Kidney (tissue), 22 donors: ENCODE measurements at places on chromosomes 6 and 20.

- H3K27ac ChIP-seq, result no peak overlapping the region
- H3K4me1 ChIP-seq, result no peaks in the 10 kb centered on the region
- H3K4me3 ChIP-seq, result no peak overlapping the region
- H3K36me3 ChIP-seq, result no peaks in the 10 kb centered on the region
- DNase-seq, result no peak
Measured at GRCh38 chr6:158828807-158829206, 9.6 kb upstream of the EZR start.

DNA sequence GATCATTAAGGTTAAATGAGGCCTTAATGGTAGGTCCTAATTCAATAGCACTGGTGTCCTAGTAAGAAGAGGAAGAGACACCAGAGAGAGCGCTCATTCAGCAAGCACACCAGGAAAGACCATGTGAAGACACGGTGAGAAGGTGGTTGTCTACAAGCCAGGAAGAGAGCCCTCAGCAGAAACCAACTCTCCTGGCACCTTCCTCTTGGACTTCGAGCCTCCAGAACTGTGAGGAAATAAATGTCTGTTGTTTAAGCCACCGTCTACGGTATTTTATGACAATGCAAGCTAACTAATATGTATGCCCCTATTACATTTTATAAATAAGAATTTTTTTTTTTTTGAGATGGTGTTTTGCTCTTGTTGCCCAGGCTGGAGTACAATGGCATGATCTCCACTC, 59.3 kb downstream of the IL20RA start:
- H3K4me3 ChIP-seq, result no peak overlapping the region
- no peaks in the 10 kb centered on the region for H3K36me3 ChIP-seq
- peaks cover 3% of the 10 kb centered on the region for H3K4me1 ChIP-seq
- H3K27me3 ChIP-seq, result peaks cover under 1% of the 10 kb centered on the region

- H3K27me3 ChIP-seq, result no peaks in the 10 kb centered on the region
- DNase-seq, result no peak
- H3K4me1 ChIP-seq, result no peaks in the 10 kb centered on the region
- H3K4me3 ChIP-seq, result no peak overlapping the region
- no peaks in the 10 kb centered on the region for H3K36me3 ChIP-seq
Measured at GRCh38 chr6:127347178-127347577, 3.8 kb upstream of the ECHDC1 start.

GRCh38 chr6:21764989-21765388, 171.4 kb downstream of the SOX4 start:
- H3K4me3 ChIP-seq, result no peak overlapping the region
- peaks cover 2% of the 10 kb centered on the region for H3K4me1 ChIP-seq
- DNase-seq, result no peak
- no peak overlapping the region for H3K27ac ChIP-seq

GRCh38 chr6:109166673-109167072, 71.4 kb downstream of the CEP57L1 start:
- H3K36me3 ChIP-seq, result no peaks in the 10 kb centered on the region
- H3K4me1 ChIP-seq, result no peaks in the 10 kb centered on the region
- H3K27me3 ChIP-seq, result no peaks in the 10 kb centered on the region
- H3K4me3 ChIP-seq, result no peak overlapping the region

- H3K27me3 ChIP-seq, result no peaks in the 10 kb centered on the region
- H3K4me1 ChIP-seq, result peaks cover 4% of the 10 kb centered on the region
- no peak overlapping the region for H3K27ac ChIP-seq
- H3K4me3 ChIP-seq, result no peak overlapping the region
- H3K36me3 ChIP-seq, result no peaks in the 10 kb centered on the region
- no peak for DNase-seq
Measured at GRCh38 chr6:105595829-105596228, 192.9 kb upstream of the PREP start.
